Stimulated activated CD4-positive, alpha-beta T cell treated with anti-CD3 and anti-CD28 coated beads, TNF-alpha, amount 100 ng/mL, for 1 hour (primary cell): ENCODE measurements at places on chromosomes 2 and 18.

DNA sequence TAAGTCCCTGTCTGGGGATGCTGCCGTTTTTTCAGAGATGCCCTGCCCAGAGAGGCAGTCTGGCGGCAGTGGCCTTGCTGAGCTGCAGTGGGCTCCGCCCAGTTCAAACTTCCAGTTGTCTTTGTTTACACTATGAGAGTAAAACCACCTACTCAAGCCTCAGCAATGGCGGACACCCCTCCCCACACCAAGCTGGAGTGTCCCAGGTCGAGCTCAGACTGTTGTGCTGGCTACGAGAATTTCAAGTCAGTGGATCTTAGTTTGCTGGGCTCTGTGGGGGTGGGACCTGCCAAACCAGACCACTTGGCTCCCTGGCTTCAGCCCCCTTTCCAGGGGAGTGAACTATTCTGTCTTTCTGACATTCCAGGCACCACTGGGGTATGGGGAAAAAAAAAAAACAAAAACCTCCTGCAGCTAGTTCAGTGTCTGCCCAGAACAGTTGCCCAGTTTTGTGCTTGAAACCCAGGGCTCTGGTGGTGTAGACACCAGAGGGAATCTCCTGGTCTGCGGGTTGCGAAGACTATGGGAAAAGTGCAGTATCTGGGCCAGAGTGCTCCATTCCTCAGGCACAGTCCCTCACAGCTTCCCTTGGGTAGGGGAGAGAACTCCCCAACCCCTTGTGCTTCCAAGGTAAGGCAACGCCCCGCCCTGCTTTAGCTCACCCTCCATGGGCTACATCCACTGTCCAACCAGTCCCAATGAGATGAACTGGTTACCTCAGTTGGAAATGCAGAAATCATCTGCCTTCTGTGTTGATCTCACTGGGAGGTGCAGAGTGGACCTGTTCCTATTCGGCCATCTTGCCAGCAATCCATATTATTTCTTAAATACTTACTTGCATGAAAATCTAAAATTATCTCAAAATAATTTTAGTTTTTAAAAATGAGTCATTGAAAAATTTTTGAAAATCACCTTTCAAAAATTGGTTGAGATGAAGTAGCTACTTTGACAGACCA lies 338.0 kb downstream of the OSR1 start:
- no peak for DNase-seq

DNA sequence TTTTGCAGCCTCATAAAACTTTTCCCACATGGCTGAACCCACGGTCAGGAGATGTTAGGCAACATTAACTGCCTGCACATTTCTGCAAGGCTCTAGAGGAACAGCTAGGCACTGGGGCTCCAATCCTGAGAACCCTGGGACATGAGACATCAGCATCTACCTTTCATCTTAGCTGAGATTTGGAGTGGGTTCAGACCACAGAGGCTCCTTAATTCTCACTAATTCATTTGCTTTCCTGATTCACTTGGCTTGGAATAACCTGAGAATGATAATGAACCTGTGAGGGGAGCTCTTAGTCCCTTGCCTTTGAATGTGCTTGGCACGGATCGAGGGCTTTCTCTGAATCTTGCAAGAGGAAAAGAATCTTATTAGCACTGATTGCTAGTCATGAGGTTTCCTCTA lies 266.2 kb downstream of the FIGN start:
- no peak for DNase-seq

DNA sequence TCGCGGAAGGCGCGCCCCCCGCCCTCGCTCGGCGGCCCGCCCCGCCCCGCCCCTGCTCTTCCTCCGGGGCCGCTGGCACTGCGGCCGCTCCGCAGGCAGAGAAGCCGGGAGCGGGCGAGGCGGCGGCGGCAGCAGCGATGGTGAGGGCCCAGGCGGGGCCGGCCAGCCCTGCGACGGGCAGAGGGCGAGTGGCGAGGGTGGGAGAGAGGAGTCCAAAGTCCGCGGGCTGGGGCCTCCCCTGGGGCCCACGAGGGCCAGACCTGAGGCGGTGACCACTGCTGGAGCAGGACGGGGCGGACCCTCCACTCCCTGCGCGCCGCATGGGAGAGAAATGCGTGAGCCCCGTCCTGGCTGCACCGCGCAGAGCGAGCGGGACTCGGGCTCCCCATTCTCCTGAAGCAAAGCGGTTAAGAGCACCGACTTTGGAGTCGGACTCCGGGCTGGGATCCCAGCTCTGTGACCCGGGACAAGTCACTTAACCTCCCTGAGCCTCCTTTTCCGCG lies at the start of gene VAMP5:
TSS of gene VAMP5 (plus strand) at position 78 of the 503 bp plus-strand sequence. CDS start at position 138, 60 bp downstream.
- no peak for DNase-seq

GRCh38 chr2:221042926-221043325 lies 529.2 kb downstream of the EPHA4 start:
- DNase-seq: no peak

GRCh38 chr2:226207671-226208070 lies 591.9 kb downstream of the IRS1 start:
- DNase-seq: no peak
